ENCODE measurements at places on chromosomes 4 and X. TPM values are rescaled to one million over a fixed set of nuclear protein-coding genes. Genes with fewer than 3 reads are reported as not detected.

PPP1R3F gene
- total RNA-seq: 3.3 TPM

IL9R gene
- 0.45 TPM for total RNA-seq

ODAPH gene
- not detected for total RNA-seq

CDKL2 gene
- total RNA-seq: 7.2 TPM

- peak; percentile 58 for ATAC-seq
Observed at GRCh38 chrX:47311932-47312774, 58.2 kb upstream of the ZNF157 start.

GRCh38 chrX:31323658-31324057 is 251.8 kb upstream of the FTHL17 start:
- ATAC-seq: no peak

DNA sequence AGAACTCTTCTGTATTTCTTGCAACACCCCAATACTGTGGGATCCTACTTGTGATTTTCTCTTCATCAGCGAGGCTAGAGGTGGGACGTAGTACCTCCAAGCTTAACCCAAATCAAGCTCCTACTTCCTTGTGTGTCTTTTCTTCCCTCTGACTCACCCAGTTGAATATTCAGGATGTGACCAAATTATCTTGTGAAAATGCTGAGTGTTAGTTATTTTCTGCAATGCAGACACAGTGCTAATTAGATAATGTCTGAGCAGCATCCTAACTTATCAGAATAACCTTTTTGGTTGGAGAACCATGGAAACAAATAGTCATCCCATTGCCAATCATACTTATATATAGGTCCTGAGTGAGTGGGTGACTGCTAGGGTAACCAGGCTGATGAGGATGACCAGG is 2.4 kb downstream of the MEPE start:
- no peak for ATAC-seq

GRCh38 chr4:47251348-47252135 is 212.0 kb downstream of the COMMD8 start:
- ATAC-seq: no peak

Data from motor neuron (in vitro differentiated cells).